Myocyte (in vitro differentiated cells): ENCODE measurements at places on chromosomes 11 and 22.

- no peak for DNase-seq
Observed at GRCh38 chr11:119602745-119603373, 126.1 kb downstream of the NECTIN1 start.

- no peak for DNase-seq
Observed at GRCh38 chr11:92423115-92424034, 198.8 kb downstream of the FAT3 start.

- DNase-seq: peak; percentile 81
Observed at GRCh38 chr11:9280655-9281301, 15.6 kb upstream of the DENND5A start.

DNA sequence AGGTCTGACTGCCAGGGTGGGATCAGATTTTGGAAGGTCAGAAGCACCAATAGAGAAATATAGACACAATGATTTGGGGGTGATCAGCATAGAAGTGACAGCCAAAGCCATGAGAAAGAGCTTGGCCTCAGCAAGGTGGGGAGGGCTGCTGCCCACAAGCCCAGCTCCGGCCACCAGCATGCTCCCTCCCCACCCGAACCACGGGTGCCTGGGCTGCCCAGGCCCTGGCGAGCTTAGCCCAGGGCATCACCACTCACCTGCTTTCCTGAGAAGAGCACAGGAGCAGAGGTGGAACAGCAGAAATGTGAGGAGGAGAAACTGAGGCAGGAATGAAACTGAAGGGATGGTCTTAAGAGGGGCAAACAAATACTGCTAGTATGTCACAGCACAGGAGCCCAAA lies 48.8 kb downstream of the LRFN4 start:
- no peak for DNase-seq

- DNase-seq: no peak
Observed at GRCh38 chr11:91641153-91641552, 583.5 kb upstream of the FAT3 start.

DNA sequence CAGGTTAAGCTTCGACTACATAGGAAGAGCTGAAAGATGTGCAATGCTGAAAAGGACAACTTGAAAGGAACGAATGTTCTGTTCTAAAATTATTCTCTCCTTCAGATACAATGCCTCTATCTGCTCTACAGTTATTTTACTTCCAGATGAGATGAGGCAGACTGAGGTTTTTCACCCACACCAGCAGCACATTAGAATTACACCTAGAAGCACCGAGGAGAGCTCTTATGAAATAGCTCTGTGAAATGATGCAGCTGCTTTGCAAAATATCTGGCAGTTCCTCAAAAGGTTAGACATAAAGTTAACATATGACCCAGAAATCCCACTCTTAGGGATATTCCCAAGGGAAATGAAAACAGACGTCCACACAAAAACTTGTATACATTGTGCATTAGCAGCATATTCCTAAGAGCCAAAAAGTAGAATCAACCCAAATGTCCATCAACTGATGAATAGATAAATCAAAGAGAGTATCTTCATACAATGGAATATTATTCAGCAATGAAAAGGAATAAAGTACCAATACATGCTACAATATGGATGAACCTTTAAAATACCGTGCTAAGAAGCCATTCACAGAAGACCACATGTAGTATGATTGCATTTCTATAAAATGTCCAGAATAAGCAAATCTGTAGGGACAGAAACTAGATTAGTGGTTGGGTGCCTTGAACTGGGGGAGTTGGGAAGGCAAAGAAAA lies 34.5 kb downstream of the WT1 start:
- DNase-seq: no peak

GRCh38 chr11:65539744-65540289 lies 14.9 kb downstream of the SCYL1 start:
- no peak for DNase-seq

GRCh38 chr11:31422703-31423102 lies 53.0 kb downstream of the DNAJC24 start:
- no peak for DNase-seq

- DNase-seq: no peak
Observed at GRCh38 chr11:46663277-46663940, 37.0 kb downstream of the ARHGAP1 start.

GRCh38 chr11:103789952-103790351 lies 246.5 kb upstream of the DDI1 start:
- DNase-seq: no peak

- DNase-seq: no peak
Observed at GRCh38 chr11:69908511-69909220, 89.5 kb upstream of the FGF3 start.

DNA sequence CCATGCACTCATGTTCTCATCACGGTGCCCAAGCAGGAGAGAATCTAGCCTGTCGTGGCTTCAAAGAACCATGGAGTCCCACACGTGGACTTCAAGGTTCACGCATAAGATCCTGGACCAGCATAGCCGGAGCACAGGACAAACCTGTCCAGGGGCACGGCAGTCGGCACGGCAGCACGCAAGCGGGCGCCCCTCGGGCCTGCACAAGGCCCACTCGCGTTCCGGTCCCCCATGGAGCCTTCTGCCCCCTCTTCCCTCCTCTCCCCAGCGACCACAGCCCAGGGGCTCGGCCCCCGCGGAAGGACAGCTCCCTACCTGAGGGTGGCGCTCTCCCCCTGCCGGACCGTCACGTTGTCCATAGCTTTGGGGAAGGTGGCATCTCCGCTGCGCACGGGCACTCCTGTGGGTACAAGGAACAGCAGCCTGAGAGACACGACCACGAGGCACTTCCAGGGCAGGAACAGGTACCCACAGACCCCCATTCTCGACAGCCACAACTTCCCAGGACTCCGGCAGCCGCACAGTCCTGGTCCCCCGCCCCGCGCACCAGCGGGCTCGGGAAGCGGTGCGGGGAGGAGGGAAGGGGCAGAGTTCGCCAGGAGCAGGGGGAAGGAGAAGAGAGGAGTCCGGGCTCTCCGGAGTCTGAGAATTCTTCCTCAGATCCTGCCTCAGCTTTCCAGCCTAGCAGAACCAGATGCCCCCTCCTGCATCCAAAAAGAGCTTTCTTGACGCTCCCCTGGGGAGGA lies 589.5 kb downstream of the OPCML start:
- no peak for DNase-seq

GRCh38 chr11:18064450-18065054 lies 18.5 kb upstream of the TPH1 start:
- DNase-seq: no peak

DNA sequence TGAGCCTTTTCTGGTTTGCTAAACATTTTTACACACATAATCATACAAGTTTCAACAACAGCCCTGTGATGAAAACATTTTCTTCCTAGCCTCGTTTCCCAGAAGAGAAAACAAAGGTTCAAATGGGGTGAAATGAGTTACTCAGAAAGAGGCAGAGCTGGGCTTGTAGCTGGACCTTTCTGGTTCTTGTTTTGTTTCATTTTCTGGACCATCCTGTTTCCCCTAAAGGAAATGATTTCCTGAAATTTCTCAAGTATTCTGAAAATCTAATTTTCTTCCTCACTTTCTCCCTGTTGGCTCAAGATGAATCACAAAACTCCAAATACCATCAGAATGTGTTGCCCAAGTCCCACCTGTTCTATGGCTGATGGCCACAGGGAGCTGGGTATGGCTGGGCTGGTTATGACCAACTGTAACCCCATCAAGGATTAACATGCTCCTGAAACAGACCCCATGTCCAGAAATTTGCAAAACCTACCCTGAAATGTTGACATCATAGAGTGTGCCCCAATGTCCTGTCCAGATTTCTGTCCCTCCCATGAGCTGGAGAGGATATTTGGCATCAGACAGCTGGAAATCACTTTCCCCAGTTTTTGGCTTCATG lies 6.7 kb upstream of the APOL4 start:
- DNase-seq: no peak

- no peak for DNase-seq
Observed at GRCh38 chr22:24097961-24098391, 83.3 kb upstream of the SUSD2 start.

- no peak for DNase-seq
Observed at GRCh38 chr22:19039796-19040280, 82.4 kb downstream of the DGCR2 start.

GRCh38 chr11:23653071-23653675 lies 792.9 kb upstream of the CCDC179 start:
- no peak for DNase-seq

DNA sequence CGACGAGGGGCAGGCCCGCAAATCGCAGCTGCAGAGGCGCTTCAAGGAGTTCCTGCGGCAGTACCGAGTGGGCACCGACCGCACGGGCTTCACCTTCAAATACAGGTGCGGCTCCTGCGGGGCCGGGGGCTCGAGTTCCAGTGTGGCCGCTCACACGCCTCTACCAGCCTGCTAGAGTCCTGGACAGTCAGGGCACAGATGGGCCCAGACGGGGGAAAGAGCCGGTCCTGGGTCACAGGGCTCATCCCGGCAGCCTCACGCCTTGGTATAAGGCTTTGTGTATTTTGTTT lies 506 bp downstream of the MCM5 start:
- DNase-seq: no peak

DNA sequence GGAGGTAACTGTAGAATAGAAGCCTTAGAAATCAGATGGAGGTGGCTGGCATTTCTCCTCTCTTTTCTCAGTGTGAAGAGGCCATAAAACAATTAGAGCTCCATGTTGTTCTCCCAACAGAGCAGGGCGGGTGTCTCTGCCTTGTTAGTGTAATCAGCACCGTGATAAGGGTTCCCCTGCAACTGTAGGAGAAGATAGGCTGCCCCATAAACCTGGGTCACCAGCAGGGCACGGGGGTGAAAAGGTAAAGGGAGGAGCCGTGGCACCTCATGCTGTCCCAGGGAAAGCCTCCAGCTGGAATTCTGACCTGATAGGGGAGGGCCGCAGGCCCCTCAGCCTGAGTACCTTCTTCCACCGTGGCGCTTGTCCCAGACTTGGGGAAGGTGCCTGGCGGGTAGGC lies 68.7 kb downstream of the ISX start:
- no peak for DNase-seq

DNA sequence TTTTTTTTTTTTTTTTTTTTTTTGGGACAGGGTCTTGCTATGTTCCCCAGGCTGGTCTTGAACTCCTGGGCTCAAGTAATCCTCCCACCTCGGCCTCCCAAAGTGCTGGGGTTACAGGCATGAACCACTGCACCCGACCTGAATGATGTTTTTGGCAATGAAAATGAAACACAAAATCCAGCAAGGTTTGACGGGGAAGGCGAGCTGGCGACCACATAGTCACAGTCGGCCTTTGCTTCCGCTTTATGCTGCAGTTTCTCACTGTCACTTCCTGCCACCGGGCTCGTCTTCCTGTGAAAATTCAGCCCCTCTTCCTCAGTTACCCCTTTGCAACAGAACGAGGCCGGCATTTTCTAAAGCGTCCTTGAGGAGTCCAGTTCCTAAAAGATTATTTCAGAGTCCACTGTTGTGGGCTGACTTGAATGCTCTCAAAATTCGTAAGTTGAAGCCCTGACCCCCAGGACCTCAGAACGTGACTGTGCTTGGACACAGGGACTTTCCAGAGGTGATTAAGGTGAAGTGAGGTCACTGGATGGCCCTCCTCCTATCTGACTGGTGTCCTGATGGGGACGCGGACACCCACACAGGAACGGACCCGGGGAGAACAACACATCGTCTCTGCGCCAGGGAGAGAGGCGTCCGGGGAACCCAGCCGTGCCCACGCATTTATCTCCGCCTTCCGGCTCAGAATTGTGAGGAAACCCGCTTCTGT lies 2.9 kb upstream of the BID start:
- DNase-seq: no peak

- peak; percentile 52 for DNase-seq
Observed at GRCh38 chr11:75100314-75100713, 3.6 kb upstream of the OR2AT4 start.

- no peak for DNase-seq
Observed at GRCh38 chr11:113967361-113967760, 7.5 kb upstream of the HTR3A start.

GRCh38 chr11:16788141-16789062 lies 50.0 kb downstream of the C11orf58 start:
- DNase-seq: peak; percentile 58

DNA sequence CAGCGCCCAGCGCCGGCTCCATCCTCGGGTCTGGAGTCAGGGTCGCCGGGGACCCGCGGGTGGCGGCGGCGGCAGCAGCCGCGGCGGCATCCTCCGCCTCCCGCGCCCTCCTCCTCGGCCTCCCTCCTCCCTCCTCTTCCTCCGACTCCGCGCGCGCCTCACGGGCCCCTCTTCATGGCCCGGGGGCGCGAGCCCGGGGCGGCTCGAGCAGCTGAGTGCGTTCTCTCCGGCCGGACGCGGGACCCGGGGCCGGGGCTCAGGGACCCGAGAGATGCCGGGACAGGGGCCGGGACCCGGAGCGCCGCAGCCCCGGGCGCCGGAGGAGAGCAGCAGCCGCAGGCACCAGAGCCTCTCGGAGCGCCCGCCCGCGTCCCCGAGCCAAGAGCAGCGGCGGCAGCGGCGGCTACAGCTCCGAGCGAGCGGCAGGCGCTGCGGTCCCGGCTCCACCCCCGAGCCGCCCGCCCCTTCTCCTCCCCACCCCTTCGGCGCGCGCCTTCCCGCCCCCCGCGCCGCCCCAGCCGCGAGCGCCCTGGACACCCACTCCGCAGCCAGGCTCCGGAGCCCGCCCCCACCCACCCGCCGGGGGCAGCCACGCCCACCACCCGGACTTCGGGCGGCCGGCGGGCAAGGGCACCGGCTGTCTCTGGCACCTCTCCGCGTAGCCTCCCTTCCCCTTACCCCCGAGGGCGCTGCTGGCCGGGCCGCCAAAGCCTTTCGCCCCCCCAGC lies at the start of gene CHST1:
Gene CHST1, minus strand, starts transcription at position 417 of the 727 bp plus-strand sequence. CDS start 14,699 bp downstream, outside the sequence.
- DNase-seq: peak; percentile 25

DNA sequence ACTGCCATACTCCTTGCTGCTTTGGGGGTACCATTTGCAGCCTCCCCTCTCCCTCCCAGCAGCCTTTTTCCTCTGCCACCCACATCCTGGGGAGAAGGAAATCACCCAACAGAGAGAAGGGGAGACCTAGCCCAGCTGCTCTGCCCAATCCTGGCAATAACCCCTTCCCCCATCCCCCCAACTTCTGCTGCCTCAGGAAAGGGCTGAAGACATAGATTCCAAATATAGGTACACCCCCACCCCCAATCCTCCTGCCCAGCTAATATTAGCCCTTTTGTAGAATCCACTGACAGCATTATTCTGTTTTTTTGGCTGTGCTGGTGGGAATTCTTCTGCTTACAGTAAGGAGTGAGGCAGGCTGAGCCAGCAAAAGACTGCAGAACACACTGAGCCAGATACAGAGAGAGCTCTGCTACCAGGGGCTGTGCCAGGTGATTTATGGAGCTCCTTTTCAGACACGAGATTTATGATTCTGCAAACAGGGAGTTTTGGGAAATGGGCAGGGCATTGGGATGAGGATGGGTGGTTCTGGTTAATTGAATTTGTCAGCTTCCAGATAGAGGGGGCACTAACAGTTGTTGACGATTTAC lies 164.0 kb downstream of the TENM4 start:
- DNase-seq: no peak

DNA sequence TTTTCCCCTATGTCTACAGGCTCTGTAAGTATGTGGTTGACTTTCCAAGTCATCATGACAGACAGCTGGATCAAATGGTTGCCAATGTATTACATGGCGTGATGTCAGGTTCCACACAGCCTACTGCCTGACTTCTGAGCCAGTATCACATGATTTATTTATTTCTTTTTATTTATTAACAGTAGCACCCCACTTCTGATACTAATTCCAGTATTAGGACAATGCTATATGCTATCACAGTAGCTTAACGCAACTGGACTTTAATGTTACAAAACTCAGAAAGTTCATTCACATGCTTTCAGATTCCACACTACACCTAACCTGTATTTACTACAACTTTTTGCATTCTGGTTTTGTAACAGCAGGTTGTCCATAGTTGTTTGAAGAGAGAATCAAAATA lies 17.7 kb upstream of the C11orf24 start:
- no peak for DNase-seq
